ENCODE measurements at places on chromosomes 7 and 10.

DNA sequence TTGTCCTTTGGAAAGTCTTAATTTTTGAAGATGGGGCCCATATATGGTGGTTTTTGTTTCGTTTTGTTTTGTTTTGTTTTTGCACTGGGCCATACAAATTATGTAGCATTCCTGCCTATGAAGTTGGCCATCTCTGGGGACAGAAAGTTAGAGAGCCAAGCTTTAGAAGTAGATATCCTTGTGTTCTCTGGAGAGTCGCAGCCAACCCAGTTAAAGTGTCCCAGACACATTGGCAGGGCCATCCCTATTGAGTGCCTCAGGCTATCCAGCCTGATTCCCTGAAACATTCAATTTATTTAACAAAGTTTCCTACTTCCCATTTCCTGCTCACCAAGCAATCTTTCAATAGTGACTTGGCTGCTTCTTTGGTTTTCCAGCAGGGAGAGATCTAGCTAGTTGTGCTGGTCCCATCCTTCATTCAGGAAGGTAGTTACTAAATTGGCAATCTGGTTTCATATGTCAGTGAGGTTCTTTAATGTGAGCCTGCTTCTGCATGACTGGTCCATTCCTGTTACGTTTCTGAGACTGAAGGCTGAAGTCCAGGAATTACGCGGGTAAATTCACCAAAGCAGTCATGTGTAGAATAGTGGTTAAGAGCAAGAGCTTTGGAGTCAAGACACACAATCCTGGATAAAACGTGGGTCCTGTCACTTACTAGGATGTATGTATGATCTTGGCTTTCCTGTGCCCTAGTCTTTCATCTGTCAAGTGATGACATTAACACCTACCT lies 49.3 kb upstream of the HBP1 start:
- DNase-seq = no peak

DNA sequence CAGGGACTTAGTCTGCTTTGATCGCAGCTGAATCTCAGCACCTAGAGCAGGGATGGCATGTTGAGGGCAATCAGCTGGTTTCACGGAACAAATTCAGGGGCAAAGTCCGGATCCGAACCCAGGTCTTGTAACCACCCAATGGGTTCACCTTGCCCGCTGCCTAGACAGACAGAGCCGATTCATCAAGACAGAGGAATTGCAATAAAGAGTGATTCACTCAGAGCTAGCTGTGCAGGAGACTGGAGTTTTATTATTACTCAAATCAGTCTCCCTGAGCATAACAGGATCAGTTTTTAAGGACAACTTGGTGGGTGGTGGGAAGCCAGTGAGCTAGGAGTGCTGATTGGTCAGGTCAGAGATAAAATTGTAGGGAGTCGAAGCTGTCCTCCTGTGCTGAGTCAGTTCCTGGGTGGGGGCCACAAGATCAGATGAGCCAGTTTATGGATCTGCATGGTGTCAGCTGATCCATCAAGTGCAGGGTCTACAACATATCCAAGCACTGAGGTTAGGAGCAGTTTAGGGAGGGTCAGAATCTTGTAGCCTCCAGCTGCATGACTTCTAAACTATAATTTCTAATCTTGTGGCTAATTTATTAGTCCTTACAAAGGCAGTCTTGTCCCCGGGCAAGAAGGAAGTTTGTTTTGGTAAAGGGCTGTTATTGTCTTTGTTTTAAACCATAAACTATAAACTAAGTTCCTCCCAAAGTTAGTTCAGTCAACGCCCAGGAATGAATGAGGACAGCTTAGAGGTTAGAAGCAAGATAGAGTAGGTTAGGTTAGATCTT lies 43.5 kb upstream of the CHST3 start:
- DNase-seq = no peak

DNA sequence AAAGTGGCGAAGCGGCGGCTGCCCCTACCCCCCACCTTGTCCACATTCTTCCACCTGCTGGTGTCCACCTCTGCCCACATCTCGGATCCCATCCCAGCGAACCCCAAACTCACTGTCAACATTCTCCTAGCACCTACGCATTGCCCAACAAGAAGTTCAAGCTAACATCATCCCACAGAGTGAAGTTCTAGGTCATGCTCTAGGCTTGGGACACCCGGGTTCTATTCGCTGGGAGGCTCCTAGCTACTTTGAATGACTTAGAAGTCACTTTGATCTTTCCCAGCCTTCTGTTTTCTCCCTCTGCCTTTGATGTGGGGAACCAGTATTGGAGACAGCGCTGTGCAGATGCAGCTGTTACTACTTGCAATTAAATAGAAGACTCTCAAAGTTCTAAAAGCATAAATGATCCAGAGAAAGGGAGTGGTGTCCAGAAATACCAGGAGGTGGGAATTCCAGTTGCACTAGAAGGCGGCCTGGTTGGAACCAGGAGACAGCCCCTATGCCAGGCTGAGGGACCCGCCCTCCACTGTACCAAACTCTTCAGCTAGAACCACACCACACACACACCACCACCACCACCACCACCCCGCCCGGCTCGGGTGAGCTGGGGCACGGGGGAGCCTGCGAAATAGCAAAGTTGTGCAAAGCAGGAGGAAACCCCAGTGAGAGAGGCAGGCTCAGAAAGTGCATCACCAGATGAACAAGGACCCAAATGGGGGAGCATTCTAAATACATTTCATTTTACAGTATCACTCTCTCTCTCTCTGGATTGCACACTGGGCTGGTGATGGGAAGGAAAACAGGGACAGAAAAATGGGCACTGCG lies 5.5 kb upstream of the VGF start:
- no peak for DNase-seq

- no peak for DNase-seq
Measured at GRCh38 chr10:103614306-103615158, 121.0 kb downstream of the NEURL1 start.

GRCh38 chr10:28305553-28305952 lies 2.7 kb upstream of the MPP7 start:
- no peak for DNase-seq

- no peak for DNase-seq
Measured at GRCh38 chr7:96284835-96285234, 37.1 kb downstream of the SLC25A13 start.

GRCh38 chr7:26853788-26854393 lies 10.5 kb downstream of the SKAP2 start:
- DNase-seq = no peak

- no peak for DNase-seq
Measured at GRCh38 chr7:29469976-29470557, 93.6 kb upstream of the PRR15 start.

GRCh38 chr10:3791974-3792633 lies 7.1 kb upstream of the KLF6 start:
- no peak for DNase-seq

- DNase-seq = peak; percentile 77
Measured at GRCh38 chr7:155344618-155345433, 47.1 kb downstream of the INSIG1 start.

DNA sequence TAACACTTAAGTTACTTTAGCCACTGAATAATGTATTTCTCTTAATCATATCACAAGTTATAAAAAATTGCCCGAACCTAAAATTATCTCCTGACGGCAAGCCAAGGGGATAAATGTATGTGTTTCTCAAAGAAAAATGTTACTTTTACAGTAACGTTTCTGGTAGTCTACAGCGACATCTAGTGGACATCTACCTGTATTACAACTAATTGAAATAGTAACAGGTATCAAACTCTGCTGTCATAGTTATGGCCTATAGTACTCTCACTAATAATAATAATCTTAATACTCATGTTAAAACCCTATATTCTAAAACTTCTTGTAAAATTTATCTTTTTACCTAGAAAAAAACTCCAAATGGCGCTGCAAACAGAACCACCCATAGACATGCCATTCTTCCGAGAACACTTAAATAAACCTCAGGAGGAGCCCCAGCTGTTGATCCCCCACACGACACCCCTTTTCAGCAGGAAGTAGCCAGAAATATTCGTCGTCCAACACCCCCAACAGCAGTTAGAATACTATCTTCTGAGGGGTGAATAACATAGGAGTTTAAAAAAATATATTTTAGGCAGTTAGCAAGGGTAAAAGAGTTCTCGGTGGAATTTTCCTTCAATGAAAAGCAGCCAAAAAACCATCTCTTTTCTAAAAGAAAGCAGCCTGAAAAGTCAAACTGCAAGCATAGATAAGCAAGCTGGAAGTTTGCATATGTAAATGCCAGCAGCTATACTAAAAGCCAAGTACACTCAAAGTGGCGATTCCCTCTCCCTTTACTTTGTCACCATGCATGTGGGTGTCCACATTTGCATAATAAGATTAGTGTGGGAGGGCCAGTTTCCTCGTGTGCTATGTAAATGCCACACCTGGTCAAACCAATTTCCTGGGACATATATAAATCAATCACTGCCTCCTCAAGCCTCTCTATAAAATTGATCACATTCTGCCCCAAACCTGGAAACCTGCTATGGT lies 40.5 kb upstream of the ZNF107 start:
- DNase-seq = no peak

DNA sequence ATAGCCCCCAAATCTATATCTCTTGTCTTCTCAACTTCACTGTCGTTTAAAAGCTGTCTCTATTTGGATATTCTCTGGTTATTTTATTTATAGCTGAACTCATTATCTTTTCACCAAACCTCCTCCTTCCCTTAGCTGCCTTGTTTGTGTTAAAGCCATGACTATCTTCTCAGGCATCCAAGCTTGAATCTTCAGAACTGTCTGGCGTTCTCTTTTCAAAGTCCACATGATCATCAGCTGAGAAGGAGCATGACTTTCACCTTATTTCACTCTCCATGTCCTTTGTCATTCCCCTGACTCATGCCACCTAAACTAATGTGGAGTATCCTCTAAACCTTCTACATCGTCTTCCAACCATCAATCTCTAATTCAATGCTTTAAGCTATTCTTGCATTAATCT lies 5.7 kb upstream of the GLCCI1 start:
- no peak for DNase-seq

DNA sequence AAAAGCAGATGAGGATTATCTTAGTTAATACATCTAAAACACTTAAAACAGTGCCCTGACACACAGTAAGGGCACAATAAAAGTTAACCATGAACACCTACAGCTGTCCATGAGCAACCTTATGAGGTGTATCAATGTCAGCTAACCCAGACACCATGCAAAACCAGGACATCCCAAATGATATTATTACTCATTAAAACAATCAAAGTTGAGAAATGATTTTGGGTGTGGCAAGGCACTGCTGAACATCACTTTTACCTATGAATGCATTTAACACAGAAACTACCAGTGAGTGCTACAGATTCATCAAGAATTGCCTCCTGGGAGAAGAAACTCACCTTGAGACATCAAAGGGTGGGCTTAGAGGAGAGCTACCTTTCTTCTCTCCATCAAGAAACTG lies 18.3 kb downstream of the IRF5 start:
- DNase-seq = no peak

- no peak for DNase-seq
Measured at GRCh38 chr10:2294739-2295138, 557.4 kb upstream of the ADARB2 start.

GRCh38 chr7:81449105-81449504 lies 320.7 kb downstream of the HGF start:
- DNase-seq = no peak

DNA sequence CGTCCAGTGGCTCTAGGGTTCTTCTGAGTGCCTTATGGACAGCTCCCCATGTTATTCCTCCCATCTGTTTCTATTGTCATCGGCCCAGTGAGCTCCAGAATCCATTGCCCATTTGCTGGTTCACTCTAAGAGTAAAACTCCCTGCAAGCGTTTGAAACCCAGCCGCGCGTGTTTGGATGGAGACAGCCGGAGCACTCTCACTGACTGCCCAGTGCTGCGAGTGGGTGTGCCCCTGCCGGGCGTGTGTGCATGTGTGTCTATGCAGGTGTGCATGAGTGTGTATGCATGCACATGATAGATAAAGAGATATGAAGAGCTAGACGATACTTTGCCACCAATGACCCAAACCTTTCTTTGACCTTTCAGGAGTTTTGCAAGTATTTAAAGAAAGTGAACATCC lies 347.2 kb upstream of the MKI67 start:
- DNase-seq = no peak

- no peak for DNase-seq
Measured at GRCh38 chr7:136911344-136911743, 42.9 kb downstream of the CHRM2 start.

- no peak for DNase-seq
Measured at GRCh38 chr10:11488126-11488525, 123.3 kb downstream of the USP6NL start.

DNA sequence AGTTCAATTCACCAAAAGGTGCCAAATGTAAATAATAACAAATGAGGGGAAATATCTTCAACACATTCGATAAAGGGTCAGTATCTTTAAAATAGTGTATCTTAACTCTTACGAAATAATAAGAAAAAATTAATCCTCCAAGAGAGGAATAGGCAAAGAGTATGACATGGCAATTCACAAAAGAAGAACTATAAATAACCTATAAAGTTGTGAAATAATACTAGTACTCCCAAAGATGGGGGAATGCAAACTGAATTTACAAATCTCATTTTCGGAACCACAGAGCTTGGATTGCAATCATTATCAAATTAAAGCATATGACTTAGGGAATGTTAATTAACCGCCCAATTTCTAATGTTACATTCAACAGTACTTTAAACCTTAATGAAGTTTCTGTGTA lies 78.2 kb upstream of the TARP start:
- no peak for DNase-seq

DNA sequence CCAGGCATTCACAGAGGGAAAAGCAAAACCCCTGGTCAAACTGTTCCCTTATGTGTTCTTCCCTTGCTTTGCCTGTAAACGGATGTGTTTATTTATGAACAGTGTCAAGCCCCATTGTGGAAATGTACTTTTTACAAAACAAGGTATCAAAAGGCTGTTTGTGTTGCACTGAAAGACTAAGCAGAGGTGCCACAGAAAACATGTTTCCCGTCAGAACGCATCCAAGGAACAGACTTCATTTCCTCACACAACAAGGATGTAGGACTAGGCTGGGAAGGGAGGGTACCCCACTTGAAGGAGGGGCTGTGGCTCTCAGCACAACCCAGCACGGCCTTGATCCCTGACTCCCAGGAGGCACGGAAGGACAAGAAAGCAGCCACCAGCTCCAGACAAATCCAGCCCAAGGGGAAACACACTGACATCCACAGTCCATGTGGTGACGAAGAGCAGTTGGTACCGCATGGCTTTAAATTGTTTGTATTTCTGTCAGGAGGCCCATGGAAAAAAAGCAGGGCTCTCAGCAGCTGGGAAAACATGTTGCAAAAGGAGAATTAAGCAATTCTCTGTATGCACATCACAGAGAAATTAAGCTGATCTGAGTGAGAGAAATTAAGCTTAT lies 85.6 kb downstream of the RNF216 start:
- DNase-seq = no peak

DNA sequence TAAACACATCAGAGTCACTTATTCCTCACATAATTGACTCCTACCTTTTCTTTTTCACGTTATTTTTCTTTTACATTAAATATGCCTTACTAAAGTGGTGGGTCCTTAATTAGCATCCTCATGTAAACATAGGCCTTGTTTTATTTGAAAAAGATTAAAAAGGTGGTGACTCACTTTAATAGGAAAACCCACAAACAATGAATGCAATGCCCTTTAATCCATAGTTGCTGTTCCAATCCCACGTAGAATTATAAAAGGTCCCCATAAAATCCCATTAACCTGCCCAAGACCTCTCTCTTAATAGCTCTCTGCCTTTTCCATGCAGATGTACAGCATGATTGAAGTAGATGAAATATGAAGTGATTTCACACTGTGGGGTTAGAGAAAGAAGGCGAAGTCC lies 32.2 kb downstream of the SLC16A12 start:
- DNase-seq = no peak

GRCh38 chr7:45451342-45452035 lies 122.7 kb upstream of the ADCY1 start:
- no peak for DNase-seq

GRCh38 chr10:51156926-51157325 lies 82.6 kb downstream of the PRKG1 start:
- no peak for DNase-seq
